8988T (cell line): ENCODE measurements at places on chromosomes 12 and 14.

DNA sequence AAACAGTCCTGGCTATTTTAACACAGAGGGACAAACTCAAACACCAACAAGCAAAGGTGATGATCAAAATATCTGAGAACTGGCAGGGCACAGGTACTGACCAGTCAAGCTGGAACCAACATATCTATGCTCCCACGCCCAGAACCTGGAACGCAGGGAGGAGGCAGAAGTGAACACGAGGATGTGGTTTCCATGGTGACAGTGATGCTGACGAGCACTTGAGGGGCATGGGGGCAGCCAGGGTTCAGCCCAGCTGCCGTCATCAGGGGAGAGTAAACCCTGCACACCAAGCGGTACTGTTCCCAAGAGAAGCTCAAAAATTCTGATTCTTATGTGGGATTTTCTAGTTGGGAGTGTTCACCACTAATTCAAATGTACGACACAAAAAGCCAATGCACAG lies 113.6 kb upstream of the SFSWAP start:
- DNase-seq: no peak

- DNase-seq: no peak
Measured at GRCh38 chr14:51424561-51425251, 184.7 kb downstream of the TMX1 start.

- DNase-seq: no peak
Measured at GRCh38 chr14:90612801-90613200, 203.4 kb downstream of the TTC7B start.

DNA sequence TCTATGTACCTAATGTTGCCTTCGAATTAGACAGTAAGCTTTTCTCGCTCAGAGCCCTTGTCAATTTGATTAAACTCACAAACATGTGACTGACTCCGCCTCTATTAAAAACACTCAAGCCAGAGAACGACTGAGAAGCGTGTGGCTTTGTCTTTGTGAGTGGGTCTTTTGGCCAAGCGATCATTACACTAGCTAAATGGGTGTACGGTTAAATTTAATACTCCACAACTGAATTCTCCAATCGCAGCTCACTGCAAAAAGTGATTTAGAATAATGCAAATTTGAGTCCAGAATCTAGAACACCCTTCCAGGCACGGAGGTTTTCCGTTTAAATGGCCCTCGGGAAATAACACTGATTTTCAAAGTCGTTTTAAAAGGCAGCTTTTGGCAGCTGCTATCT lies 253.7 kb downstream of the EFCAB11 start:
- no peak for DNase-seq

GRCh38 chr12:27769142-27769673 lies 10.8 kb upstream of the KLHL42 start:
- DNase-seq: no peak

DNA sequence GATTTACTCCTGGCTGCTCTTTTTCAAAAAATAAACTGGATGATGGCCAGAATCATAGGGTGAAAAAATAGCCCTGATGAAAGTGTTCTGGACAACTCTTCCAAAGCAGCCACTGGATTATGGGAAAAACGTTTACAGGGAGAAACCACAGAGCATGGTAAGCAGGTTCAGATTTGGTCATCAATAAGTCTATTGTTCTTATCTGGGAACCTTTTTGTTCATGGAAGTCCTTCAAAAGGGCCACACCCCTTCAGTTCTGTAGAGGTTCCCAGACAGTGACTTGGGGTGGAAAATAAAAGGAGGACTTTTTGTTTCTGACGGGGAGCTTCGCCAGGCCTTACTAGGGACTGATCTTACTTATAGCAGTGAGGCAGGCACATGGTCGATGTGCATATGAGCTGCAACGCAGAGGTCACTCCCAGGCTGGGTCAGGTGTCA lies 117.4 kb upstream of the SLC38A2 start:
- DNase-seq: no peak

DNA sequence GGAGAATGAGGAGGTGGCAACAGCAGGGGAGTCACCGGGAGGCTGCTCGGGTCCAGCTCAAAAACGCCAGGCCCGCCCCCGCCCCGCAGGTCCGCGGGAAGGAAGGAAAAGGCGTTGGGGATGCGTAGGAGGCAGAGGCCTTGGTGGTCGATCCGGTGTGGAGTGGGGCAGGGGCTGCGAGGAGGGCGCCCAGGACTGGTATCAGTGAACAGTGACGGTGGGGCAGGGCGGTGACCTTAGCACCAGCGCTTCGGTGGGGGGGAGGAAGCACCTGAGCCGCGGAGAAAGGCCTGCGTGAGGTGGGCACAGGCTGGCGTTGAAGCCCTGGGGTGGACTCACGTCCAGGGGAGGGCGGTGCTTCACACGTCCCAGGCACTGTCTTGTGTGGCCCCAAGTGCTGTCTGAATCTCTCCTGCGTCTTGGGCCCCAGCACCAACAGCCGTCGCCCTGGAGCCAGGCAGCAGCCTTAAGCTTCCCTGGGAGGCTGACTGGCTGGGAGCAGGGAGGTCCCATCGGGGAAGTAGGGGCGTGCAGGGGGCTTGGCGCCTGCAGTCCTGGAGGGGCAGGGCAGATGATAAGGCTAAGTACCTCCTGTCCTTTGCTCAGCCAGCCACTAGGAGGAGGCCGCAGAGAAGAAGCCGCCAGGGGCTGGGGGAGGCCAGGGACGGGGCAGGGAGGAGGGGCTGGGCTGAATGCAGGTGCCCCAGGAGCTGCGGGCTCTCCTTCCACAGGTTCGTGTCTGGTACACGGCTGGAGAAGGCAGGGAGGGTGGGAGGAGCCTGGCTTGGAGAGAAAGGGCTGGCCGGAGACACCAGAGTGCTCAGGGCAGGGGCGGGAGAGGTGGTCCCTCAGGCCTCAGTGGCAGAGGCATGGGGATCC lies 26.5 kb downstream of the ZBTB42 start:
- DNase-seq: peak; percentile 93

DNA sequence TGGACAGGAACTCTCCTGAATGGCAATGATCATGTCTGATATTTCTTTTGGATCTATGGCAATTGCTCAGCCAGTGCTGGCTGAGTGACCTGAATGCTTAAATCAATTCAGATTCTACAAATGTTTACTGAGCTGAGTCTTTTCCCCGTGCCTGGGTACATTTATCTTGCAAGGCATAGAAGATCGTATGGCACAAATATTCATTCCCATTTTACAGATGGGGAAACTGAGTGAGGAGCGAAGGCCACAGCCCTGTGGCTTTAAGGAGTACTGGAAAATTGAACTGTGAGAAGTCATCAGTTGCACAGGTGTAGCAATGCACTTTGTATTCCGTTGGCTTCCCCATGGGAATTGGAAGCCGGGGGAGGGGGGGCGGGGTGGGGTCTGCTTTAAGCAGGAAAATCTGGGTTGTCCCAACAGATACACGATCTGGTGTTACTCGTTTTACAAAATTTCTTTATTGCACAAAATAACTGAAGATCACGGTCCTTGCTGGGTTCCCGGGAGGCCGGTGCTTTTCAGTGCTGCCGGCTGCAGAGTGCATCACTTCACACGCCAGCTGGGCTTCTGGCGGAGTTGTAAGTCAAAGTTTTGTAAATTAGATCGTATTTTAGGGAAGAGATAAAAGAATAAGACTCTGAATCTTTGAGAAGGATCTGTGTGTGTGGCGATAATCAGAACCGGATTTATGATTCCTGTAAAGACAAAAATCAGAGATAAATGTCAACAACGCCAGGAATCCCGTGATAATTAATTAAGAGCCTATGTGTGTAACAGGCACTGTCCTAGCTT lies 75.0 kb upstream of the MAP1LC3B2 start:
- DNase-seq: no peak

- DNase-seq: no peak
Measured at GRCh38 chr12:87469295-87469694, 559.9 kb downstream of the C12orf50 start.

DNA sequence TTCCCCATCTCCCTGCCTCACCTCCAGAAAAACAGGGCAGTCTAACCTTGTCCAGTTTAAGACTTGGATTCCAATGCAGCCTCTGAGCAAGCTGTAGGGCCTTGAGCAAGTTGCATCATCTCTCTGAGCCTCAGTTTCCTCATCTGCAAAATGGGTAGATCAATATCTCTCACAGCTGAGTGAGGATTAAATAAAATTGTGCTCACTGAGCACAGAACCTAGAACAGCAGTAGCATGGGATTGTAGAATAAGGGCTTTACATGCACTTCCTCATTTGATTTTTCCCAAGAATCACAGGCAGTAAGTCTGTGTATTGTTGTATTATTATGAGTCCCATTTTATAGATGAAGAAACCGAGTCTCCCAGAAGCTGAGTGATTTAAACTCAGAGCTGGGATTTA lies 2.0 kb downstream of the DTX1 start:
- no peak for DNase-seq

GRCh38 chr12:73277971-73278370 lies 1005.8 kb downstream of the TRHDE start:
- DNase-seq: no peak

DNA sequence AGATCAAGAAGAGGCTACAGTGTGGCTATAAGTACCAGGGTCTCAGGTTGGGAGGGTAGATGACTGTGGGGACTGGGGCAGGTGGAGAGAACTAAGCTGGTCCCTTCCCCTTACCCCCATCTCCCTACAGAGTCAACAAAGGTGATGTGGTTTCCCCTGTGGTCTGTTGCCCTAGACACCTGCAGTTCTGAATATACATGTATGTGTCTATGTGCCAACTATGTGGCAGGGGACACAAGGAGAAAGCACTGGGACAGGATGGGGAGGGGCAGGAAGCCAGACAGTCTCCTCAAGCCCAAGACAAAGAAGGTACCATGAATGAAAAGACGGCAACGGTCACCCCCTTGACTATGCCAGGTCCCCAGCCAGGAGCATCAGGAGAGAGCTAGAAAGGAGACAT lies 4.5 kb upstream of the HDAC7 start:
- no peak for DNase-seq

DNA sequence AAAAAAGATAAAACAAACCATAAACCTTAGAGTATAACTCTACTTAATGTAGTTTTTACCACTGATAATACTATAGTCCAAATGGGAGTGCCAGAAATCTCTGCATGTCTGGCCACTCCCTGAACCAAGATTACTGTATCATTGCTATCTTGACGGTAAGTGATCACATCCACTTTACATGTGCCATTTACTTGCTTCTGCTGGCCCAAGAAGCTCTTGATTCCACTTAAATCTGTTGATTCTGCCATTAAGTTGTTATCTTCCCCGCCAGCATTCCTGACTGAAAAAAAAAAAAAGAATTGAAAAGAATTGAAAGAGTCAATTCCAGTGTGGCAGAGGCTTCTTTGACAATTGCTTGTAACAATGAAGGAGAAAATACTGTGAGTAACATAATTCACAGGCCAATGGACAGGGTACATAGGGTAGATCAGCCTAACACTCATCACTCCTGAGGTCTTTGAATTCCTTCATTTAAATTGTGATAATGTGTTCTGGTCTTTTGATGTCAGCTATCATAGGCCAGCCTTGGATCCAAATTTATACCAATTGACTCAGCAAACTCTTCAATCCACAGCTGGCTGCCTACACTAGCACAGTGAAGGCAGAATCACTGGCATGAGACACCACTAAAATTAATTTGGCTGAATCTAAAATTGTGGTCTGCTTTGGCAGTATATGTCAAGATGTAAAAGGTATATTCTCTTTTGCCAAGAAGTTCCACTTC lies 665.2 kb upstream of the FLRT2 start:
- no peak for DNase-seq

DNA sequence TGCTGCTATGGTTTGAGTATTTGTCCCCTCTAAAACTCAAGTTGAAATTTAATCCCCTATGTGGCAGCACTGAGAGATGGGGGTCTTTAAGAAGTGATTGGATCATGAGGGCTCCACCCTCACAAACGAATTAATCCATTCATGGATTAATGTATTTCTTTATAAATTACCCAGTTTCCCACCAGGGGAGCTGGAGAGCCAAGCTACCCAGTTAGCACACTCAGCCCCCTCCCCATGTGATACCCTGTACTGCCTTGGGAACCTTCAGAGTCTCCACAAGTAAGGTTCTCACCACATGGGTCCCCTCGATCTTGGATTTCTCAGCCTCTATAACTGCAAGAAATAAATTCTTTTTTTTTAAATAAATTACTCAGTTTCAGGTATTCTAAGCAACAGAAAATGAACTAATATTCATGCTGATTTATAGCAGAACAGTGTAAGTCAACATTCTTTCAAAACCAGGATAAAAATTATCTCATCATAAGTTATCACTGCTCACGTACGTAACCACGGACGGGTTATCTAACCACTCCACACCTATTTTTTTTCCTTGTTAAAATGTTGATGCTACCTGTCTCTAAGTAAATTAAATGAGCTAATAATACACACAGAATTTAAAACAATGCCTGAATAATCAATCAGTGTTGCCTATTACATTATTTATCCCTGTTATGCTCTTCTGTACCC lies 3.6 kb downstream of the NAP1L1 start:
- no peak for DNase-seq

DNA sequence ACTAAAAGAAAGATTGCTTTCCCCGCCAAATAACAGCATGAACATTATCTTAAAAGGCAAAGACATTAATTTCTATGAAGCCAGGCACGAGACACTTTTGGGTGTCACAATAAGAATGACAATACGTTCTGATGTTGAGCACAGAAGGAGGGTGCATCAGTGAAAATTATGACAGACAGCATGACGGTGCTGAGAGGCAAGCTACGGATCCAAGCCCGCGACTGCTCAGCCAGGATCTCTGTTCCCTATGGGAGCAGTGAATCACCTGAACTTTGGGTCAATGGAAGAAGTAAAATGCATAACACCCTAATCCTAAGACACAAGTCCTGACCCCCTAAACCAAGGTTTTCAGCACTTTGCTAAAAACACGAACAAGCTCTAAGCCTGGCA lies 51.7 kb downstream of the SLC25A47 start:
- no peak for DNase-seq

DNA sequence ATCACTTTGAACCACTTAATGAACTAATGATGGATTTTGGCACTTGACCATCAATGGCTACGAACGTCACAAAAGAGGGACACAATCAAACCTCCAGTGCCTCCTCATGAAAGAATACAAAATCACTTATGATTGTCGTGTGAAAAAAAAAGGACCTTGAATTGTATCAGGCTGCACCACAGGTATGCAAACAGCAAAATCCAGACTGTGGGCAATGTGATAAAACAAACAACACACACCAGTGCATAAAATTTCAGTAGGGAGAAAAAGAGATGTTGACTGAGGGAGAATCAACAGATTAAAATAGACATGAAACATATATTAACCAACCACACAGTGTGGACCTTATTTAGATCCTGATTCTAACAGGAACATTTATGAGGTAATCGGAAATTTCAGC lies 2.6 kb downstream of the TSPAN8 start:
- no peak for DNase-seq

- DNase-seq: no peak
Measured at GRCh38 chr12:29547151-29547632, 49.7 kb upstream of the OVCH1 start.

DNA sequence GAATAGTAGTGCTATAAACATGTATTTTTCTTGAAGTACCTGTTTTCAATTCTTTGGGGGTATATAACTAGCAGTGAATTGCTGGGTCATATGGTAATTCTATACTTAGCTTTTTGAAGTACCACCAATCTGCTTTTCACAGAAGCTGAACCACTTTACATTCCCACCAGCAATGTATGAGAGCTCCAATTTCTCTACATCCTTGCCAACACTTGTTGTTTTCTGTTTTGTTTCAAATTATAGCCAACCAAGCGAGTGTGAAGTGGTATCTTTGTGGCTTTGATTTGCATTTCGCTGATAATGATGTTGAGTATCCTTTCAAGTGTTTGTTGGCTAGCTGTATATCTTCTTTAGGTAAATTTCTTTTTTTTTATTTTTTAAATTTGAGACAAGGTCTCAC lies 95.7 kb downstream of the PAPLN start:
- DNase-seq: no peak

- DNase-seq: no peak
Measured at GRCh38 chr14:30596935-30597334, 25.2 kb upstream of the SCFD1 start.
